ENCODE measurements at places on chromosomes 2 and 18.

DNA sequence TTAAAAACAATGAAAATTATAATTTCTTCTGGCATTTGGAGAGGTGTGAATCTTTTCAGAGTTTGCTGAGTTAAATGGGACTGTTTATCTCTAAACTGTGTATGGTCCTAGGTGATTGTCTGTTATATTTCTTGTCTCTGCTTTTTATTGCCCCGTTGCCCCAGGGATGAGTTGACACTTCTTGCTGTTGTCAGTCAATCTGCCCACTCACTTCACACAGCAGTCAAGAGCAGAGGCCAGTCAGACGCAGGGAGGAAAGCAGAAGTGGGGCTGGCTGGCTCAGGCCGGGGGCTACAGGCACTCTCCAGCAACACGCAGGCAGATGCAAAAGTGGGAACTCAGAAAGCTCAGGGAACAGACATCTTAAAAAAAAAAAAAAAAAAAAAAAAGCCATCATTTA lies 365.2 kb downstream of the CLIP4 start:
- DNase-seq, result no peak

DNA sequence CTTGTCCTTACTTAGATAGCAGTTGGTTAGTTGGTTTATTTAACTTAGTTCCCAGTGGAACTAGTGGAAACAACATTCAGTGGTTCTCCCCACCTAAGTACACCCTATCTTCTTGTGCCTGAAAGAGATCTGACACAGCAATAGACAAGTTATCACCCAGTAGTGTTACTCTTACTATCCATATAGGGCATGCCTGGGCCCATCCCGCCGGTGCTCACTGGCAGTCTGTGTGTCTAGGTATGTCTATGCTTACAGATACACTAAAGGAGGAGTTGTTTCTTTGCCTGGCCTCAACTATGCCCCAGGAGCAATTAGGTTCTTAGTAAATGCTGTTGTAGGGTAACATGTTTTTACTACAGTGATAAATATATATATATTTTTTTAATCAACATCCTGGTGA lies 12.0 kb upstream of the NRP2 start:
- no peak for DNase-seq

- no peak for DNase-seq
Measured at GRCh38 chr18:27558388-27559155, 373.5 kb upstream of the CHST9 start.

DNA sequence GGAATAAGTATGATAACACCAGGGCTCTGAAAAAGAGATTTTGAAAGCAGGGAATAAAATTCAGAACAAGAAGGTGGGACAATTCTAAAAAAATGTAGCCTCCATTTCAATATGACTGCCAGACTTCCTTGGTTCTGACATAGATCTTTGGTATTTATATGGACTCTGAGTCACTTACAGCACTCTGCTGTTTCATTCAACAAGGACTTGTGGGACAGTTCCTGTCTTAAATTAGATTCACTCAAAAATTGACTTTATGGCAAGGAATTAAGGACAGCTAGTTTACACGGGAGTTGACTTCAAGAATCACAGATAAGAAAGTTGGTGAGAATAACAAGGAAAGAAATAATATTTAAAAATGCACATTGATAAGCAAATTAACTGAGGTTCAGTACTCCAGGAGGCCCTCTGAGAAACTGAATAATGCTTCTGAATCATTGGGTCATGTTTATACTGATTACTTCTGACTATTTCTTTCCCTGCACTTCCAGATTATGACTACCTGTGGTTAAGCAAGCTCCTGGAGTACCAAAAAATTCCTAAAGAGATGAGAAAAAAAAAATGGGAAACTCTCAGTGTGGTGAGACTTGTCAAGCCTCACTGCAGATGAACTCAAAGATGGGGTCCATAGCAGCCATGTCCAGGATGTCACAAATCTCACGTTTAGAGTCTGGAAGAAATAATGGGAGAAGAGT lies 828.3 kb upstream of the PIK3C3 start:
- no peak for DNase-seq

- no peak for DNase-seq
Measured at GRCh38 chr2:203605302-203605701, 70.2 kb upstream of the RAPH1 start.

DNA sequence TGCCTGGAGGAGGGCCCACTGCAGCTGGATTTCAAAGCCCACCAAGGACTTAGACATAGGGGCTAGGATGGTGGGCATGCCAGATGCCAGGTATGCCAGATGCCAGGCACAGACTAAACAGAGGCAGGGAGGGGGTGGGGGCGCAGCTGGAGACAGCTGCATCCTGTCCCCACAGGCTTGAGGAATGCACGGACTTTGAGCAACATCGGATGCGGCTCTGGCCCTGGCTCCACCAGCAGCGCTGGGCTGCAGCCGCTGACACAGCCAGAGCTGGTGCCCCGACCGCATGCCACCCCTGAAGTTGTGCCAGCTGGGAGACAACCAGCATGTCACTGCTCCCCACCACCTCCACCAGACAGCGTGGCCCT lies 39.5 kb downstream of the AQP12A start:
- DNase-seq, result no peak
